Amygdala (tissue), 56 donors: ENCODE measurements at places on chromosomes 4 and X.

GRCh38 chr4:140343303-140343702, 30.1 kb upstream of the SCOC start:
- no peak for DNase-seq

GRCh38 chr4:95835672-95836071, 4.2 kb upstream of the PDHA2 start:
- DNase-seq: no peak

DNA sequence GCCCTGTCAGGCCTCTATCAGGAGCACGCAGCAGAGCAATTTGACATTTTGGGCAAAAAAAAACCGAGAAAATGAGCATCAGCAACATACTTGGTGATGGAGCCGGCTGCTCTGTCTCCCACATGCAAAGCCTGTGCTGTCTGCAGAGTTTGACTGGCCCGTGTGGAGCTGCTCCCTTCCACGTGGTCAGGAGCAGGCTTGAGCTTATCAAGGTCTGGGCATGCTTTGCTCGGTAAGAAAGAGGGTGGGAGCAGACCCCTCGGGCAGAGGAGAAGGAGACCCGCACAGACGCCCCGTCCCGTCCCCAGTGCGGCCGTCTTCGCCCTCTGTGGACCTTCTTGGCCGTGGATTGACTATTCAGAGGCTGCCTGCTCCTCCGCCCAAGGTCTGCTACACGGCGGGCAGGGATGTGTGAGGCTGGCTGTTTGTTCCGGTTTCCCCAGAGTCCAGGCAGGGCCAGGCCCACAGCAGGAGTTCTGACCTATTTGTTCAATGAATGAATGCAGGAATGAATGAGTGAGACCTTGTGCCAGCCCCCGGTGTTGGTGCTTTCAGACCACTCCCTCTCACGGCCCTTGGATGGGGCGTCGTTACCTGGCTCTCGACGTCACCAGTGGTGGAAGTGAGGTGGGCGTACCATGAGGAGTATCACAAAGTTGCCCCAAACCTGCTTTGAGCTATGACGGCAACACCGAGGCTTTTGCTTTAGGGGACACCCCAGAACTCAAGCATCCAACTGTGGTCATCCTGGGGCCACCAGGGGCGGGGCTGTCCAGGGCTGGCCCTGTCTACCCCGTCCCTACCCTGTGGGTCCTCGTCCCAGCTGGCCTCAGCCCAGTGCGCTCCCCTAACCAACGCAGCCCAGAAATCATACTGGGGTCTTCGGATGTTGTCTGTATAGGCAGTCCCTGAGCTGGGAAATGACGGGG, 54.7 kb upstream of the ADRA2C start:
- DNase-seq: no peak

DNA sequence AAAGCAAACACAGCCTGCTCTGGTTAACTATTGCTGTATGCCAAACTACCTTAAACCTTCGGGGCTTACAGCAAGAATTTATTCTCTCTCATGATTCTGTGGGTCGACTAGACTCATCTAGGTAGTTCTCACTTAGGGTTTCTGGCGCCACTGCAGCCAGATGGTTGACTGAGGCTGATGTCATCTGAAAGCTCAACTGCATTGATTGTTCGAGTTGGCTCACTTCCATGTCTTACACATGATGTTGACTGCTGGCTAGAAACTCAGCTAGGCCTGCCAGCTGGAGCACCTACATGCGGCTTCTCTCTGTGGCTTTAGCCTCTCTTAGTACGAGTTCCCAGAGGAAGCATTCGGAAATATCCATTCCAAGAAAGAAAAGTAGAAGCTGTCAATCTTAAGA, 103.2 kb downstream of the SRPX start:
- no peak for DNase-seq

- no peak for DNase-seq
Measured at GRCh38 chrX:39427906-39428305, 626.6 kb downstream of the MID1IP1 start.

- DNase-seq: no peak
Measured at GRCh38 chr4:7587433-7588405, 153.0 kb upstream of the PSAPL1 start.

DNA sequence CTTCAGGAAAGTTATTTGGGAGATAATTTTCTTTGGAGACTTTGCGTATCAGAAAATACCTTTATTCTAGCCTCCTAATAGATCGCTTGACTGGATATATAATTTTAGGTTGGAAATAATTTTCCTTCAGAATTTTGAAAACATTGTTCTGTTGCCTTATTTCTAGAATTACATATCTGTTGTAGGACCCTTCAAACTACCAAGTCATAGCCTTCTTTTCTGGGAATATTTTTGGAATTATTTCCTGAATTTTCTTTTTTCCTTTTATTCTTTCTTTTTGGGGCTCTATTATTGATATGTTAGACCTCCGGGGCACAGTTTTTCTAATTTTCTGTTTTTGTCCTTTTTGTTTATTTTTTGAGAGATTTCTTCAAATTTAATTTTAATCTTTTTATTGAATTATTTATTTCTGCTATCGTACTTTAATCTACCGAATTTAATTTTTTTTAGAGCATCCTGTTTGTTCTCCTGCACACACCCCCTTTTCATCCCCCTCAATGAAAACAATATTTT, 100.5 kb downstream of the KDM6A start:
- no peak for DNase-seq

- no peak for DNase-seq
Measured at GRCh38 chrX:13085526-13085925, 41.1 kb upstream of the FAM9C start.

GRCh38 chrX:76987381-76987780, 459.8 kb upstream of the FGF16 start:
- DNase-seq: no peak

GRCh38 chr4:101037249-101037648, 310.1 kb downstream of the PPP3CA start:
- no peak for DNase-seq
